ENCODE measurements at places on chromosomes 11 and 22.

GRCh38 chr11:11395126-11395525 lies 42.1 kb upstream of the CSNK2A3 start:
- DNase-seq = no peak

GRCh38 chr22:50627642-50628542 lies at the start of gene ARSA:
ARSA (minus strand) TSS chr22:50628152; CDS start chr22:50627779, 373 bp downstream.
- peak; percentile 57 for DNase-seq

- DNase-seq = peak; percentile 41
Measured at GRCh38 chr11:2928605-2929530, at the start of gene PHLDA2. PHLDA2 (minus strand) TSS chr11:2929420; CDS start chr11:2929364, 56 bp downstream.

DNA sequence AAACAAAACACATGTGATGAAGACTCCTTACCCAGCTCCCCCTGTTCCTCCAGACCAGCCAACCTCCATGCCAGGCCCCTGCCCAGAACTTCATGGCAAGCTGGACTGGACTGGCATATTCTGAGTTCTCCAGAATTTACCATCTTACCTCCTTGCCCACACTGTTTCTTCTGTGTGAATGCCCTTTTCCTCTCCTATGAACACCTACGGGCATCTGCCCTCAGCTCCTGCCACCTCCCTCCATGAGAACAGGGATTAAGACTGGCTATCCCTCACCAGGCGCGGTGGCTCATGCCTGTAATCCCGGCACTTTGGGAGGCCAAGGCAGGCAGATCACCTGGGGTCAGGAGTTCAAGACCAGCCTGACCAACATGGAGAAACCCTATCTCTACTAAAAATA lies 6.4 kb upstream of the AIFM3 start:
- no peak for DNase-seq

DNA sequence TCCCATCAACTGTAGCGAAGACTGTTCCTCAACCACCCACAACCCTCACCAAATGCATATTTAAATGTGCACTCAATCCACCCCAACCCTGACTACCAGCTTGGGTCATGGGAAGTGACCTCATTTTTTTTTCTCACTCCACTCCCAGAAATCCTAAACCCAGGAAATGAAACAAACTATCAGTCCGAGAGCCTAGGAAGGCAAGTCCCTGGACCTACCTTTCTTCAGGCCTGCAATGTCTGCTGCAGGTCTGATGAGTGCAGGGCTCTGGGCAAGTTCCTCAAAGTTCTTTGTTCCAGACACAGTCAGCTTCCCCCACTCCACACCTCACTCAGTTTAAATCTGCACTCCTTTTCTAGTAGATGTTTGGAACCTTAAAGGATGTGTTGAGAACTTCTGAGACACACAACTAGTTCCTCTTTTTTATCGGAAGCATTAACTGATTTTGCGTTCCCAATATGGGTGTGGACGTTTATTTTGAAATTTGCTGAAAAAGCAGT lies at the start of gene MS4A4E:
Gene MS4A4E (minus strand): TSS at position 398 of the 500 bp plus-strand sequence. CDS start 13,082 bp downstream, outside the sequence.
- DNase-seq = no peak

GRCh38 chr22:27105142-27106025 lies 448.0 kb downstream of the MIAT start:
- no peak for DNase-seq

- DNase-seq = no peak
Measured at GRCh38 chr11:58059007-58059350, 28.2 kb downstream of the OR6Q1 start.

- no peak for DNase-seq
Measured at GRCh38 chr11:64042301-64042700, 6.6 kb downstream of the FLRT1 start.

GRCh38 chr11:86941871-86942599 lies 13.2 kb downstream of the FZD4 start:
- DNase-seq = no peak

- DNase-seq = no peak
Measured at GRCh38 chr11:64032050-64032449, 3.7 kb upstream of the FLRT1 start.

DNA sequence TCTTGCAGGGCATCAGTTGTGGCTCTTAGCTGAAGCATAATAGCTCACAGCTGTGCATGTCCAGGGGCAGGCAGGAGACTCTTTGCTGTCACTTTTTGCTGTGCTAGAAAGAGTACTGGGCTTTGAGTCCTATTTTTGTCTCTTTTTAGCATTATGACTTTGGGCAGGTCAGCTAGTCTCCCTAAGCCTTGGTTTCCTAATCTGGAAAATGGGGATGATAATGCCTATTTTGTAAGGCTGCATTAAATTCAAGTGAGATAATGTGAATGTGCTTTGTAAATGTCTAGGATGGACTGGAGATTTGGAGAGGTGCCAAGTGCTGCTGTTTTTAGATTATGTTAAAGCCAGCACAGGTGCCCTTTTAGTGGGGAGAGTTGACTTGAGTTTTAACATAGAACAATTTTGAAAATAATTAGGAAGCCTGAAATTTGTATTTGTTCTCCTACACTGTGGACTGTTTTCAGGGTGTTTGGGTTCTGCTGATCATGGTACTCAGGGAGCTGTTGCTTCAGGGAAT lies 19.1 kb downstream of the CABIN1 start:
- no peak for DNase-seq

- no peak for DNase-seq
Measured at GRCh38 chr11:34345540-34345876, 12.3 kb downstream of the ABTB2 start.

DNA sequence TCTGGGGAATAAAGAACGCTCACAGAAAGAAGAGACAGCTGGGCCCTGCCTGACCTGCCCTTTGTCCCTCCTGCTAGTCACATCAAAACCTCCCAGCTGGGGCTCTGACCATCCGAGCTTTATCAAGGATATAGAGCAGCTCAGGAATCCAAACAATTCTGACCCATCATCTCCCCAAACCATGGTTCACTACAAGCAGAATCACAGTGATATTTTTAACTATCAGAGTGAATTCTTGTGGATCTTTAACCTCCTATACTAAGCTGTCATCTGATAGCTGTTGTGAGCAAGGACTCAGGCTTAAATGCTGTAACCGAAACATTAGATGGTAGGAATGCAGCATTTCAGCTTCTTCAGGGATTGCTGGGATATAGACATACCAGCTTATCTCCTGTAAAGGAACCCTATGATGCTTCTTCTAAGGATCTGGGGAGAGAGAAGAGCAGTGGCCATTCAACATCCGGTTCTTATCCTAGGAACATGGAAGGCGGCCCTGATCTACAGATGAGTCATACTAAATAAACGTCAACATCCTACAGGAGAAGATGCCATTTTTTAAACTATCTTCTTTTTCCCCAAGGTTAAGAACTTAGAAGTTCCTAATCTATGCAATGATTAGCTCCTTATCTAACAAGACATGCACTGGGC lies 84.7 kb upstream of the AKIP1 start:
- DNase-seq = no peak

- peak; percentile 74 for DNase-seq
Measured at GRCh38 chr11:62664405-62665074, 470 bp downstream of the C11orf98 start.

DNA sequence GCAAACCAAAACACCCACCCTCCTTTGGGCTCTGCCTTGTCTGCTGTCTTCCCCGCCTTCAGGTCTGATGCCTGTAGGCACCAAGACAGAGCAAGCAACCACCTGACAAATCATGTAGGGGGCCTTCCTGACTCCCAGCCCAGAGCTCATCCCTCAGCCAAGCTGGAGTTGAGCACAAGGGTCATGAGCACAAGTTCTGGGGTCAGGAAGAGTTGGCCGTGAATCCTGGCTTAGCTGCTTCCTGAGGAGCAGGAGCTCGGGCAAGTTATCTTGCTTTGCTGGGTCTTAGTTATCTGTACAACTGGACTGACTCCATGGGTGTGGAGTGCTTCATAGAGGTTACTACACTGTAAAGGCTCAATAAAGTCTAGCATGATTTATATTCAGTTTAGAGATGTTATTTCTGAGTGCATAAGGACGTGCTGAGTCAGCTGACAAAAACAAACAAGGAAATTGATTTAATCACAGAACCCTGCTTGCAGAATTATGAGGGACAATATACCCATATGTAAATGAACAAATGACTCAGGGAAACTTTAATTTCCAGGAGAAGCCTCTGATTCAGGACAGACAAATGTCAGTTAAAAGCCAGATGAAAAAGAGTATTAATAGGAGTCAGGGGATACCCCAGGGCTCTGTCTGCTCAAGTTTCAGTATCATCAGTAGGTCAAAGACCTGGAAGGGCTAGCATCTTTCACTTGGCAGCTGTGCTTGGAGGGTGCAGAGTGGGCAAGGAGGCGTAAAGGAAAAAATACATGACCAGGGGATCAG lies 15.0 kb upstream of the APOA1 start:
- no peak for DNase-seq

All from NCI-H1105 (cell line).